ENCODE measurements at places on chromosomes 2 and 18. TPM values are rescaled to one million over a fixed set of nuclear protein-coding genes. Genes with fewer than 3 reads are reported as not detected.

- peak; percentile 61 for DNase-seq
Observed at GRCh38 chr2:46984642-46985476, 69.3 kb upstream of the MCFD2 start.

- DNase-seq: no peak
Observed at GRCh38 chr2:207041786-207042554, 102.7 kb downstream of the CPO start.

GRCh38 chr2:73896362-73897239 lies 3.8 kb downstream of the ACTG2 start:
- DNase-seq: no peak

DNA sequence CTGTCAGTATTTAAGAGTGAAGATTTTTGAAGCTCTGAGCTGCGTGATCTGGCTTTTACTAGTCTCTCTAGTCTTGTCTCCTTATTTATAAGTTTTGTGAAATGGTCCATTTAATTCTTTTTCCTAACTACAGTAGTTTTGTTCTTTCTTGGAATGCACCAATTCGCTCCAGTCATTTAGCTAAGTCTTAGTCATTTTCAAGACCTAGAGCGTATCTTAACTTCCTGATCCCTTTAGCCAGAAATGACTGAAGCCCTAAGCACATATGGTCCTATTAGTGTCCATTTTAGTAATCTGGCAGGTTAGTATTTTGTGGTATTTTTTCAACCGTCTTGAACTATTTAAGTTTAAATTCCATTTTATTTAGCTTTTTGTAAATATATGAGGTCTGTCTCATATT lies 3.6 kb downstream of the BIRC6 start:
- no peak for DNase-seq

DNA sequence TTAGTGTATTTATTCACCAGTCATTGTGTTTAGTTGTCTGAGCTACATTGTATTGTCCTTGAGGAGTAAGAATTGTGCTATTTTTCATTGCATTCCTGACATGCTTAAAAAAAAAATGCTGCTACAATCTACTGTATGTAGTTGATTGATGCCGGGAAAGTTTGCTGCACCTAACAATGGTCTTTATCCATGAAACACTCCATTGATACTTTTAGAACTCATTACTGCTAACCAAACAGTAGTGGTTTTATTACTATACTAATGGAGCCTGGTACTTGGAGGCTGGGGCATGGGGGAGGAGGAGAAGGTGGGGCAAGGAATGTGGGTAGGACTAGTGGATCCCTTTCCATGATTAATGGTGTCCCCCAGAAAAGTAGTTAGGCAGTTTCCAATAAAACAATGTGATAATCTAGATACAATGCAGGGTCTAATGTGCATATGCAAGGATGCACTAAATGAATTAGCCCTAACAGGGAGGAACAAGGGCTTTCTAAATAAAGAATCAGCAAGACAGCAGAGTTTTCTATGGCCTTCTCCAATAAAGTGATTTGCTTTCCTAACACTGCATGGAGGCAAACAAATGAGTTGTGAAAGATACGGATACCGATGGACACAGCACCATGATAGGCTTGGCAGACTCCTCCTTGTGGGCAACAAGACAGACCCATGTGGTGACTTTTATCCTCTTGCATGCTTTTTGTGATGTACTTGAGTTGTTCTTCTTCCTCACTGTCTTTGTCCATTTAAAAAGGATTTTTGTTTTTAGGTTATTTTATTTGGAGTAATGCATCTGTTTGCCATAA lies 78.5 kb downstream of the FMNL2 start:
- no peak for DNase-seq

- no peak for DNase-seq
Observed at GRCh38 chr2:64111426-64111825, 32.8 kb downstream of the PELI1 start.

GRCh38 chr2:224711381-224711780 lies 4.8 kb downstream of the CCDC195 start:
- no peak for DNase-seq

- DNase-seq: no peak
Observed at GRCh38 chr2:59733567-59733930, 819.9 kb downstream of the BCL11A start.

DNA sequence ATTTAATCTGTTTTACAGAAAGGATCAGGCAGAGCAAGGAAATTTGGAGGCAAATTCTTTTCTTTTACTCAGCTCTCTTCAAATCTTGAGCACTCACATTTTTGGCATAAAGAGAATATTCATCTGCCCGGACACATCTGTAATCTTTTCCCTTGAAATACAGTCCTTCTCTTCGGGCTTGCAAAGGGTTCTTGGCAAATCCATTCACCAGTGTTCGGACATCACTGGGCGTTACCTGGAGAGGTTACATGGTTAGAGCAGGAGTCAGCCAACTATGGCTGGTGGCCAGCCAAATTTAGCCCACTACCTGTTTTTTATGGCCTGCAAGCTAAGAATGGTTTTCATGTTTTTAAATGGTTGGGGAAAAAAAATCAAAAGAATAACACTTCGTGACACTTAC lies 2.1 kb downstream of the PFN4 start:
- DNase-seq: no peak

DNA sequence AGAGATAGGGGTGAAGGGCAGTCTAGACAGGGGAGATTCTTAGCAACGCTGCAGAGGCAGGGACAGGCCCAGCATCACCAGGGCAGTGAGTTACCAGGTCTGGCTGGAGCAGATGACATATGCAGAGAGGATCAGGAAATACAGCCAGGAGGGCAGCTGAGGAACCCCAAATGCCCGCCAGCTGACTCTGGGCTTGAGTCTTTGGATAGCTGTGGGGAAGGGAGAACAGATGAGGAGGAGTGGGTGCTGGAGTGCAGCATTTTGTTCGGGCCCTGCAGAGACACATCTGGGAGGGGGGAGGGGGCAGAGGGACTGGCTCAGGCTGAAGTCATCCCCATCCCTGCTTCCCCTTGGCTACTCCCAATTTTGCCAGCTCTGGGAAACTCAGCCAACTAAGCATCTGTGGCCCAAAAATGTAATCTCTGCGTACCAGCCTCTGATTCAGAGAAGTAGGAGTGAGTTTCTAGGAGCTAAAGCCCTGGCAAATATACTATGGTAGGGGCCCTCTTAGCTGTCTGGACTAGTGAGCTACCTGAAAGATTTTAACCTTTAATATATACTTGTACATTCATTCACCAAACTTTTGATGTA lies 214.5 kb downstream of the ZBTB7C start:
- no peak for DNase-seq

DNA sequence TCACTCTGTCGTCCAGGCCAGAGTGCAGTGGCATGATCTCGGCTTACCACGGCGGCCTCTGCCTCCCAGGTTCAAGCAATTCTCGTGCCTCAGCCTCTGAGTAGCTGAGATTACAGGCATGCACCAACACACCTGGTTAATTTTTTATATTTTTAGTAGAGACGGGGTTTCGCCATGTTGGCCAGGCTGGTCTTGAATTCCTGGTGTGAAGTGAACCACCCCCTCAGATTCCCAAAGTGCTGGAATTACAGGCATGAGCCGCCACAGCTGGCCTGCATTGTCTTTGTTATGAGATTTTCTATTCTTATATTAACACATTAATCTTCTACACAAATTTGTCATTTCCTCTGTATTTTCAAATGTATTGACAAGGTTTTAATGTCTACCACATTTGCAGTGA lies 75.2 kb downstream of the SEPTIN10 start:
- DNase-seq: no peak

DNA sequence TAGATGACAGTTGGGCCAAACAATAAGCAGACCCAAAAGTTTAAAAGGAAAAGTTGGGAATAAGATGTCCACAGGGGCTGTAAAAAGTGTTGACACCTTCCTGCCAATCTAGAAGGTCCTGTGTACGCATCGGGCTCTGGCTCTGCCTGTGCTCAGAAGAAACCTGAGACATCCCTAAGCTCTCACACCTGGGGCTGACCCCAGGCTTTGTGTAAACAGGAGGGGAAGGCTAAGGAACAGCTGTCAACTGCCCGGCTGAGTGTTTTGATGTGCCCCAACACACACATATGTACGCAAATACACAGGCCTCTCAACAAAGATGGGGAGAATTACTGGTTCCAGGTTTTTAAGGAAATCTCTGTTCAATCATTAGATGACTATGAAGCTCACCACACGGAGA lies 59.5 kb downstream of the TMEM131 start:
- DNase-seq: no peak

- DNase-seq: no peak
Observed at GRCh38 chr2:111178730-111179405, 58.2 kb downstream of the BCL2L11 start.

GRCh38 chr18:57797209-57797651 lies 5.9 kb downstream of the ATP8B1 start:
- DNase-seq: no peak

DNA sequence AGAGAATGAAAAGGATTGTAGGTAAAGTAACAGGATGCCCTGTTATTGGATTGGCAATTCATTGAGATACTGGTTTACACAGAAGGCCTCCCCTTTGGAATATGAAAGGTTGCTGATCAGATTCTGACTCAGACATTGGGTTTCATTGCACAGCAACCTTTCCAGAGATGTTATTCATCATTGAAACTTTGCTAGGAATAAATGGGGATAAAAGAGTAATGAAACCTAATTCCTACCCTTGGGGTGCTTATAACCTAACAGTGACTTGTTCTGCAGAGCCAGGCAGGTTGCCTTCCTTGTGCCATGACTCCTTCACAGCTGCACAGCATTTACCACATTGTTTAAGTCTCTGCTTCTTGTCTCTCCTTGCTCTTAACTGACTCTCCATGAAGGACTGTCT lies 5.0 kb downstream of the NAB1 start:
- DNase-seq: no peak

DNA sequence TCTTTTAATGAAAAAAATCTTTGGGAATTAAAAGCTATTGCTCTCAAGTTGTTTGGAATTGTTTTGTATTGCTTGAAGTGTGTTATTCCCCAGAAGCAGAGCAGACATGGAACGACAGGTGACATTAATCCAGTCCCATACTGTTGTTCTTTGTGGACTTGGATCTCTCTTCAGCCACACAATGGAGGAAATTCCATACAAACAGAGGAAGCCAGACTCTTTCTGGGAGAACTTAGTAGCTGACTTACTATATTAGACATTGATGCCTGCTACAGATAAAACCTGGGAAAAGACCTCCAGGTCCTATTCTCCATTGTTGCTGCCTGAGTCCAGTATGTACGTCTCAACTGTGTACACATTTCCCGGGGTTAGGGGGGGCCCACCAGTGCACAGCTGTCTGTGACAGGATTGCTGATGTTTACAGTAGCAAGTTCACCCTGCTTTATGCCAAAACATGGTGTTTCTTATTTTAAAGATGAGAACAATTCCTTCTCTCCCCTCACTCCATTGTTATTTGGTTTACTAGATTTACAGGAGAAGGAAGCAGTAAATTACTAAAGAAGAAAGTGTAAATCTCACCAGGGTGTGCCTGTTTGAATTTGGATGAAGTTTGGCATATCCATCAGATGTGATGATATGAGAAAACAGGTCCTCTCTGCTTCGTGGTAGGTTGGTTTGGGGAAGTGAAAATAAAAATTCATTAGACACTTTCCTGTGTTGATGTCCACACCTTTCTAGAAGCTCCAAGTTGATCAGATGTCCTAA lies 142.4 kb upstream of the RBBP8 start:
- DNase-seq: peak; percentile 27

DNA sequence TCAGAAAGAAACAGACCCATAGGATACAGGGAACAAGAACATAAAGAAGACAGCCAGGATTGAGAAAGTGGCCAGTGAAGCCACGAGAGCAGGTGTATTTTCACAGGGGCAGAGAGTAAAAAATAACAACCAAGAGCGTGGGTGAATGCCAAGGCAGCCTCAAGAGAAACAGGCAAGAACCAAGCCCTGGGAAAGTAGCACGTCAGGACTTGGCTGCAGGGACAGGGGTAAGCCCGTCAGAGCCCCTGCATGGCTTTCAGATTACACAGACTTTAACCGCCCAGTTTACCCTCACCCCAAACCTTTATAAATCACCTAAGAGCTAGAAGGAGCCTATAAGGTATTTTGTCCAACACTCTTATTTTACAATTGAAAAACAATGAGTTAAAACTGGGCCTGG lies 43.7 kb downstream of the ARL4C start:
- no peak for DNase-seq

- DNase-seq: no peak
Observed at GRCh38 chr2:71721362-71721665, 268.0 kb downstream of the DYSF start.

DNA sequence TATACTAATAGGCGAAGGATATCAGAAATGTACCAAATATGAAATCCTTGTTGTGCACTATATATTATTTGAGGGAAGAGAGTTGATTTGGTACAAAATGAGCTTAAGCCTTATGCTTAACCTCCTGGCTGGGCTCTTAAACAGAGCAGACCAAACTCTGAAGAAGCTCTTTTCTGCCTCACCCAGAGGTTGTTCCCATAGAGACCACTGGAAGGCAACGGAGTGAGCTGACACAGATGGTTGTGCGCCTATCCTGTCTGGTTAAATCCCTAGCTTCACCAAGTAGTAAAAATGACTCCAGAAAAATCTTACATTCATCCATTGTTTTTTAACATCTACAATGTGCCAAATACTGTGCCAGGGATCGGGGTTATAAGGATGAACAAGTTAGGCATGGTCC lies 55.9 kb upstream of the NOL4 start:
- DNase-seq: no peak

DNA sequence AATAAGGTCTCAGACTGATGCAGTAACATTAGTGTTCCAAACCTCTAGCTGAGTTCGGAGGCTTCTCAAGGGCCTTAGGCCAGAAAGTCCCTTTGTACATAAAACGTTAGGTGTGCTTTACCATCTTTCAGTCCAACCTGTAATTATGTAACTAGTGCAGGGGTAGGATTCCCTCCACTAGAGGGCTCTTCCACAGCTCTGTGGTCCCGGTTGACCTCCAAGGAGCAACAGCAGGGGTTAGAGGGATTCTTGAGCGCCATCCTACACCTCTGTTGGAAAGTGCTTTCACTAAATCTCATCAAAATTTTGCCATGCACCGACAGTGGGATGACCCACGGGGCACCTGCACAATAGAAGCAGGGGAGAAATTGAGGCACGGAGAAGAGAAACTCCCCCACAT lies 155.8 kb upstream of the LRP1B start:
- DNase-seq: no peak

DNA sequence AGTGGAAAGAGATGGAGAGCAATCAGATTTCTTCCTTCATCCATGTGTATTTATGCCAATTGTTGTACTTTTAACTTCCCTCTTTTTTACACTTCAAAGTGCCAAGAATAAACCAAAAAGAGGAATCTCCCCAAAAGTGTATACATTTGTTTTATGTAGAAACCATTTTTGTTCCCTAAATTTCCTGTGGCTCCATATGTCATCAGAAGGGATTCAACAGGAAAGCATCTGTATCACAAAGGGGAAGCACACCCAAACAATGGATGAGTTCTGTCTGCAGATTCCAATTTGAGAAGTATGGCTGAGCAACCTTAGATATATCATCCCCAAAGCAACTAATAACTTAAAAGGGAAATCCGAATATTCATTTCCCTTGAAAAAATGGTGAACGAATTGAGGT lies 275.0 kb downstream of the MREG start:
- DNase-seq: no peak

The ASB18 gene
- total RNA-seq: not detected

The KCNJ3 gene
- total RNA-seq: not detected

The SERPINB11 gene
- not detected for total RNA-seq

The CCT4 gene
- 122 TPM for total RNA-seq

The BMP10 gene
- total RNA-seq: not detected

The TET3 gene
- total RNA-seq: 5.7 TPM

The REL gene
- 17.3 TPM for total RNA-seq

The DLX1 gene
- not detected for total RNA-seq

The HRH4 gene
- not detected for total RNA-seq

The C1QL2 gene
- not detected for total RNA-seq

Data from glomerular endothelial cell (primary cell).